Smooth muscle cell of the brain vasculature (primary cell): ENCODE measurements at places on chromosomes 4 and X.

GRCh38 chr4:9970399-9971011 is 50.8 kb downstream of the SLC2A9 start:
- DNase-seq = no peak

DNA sequence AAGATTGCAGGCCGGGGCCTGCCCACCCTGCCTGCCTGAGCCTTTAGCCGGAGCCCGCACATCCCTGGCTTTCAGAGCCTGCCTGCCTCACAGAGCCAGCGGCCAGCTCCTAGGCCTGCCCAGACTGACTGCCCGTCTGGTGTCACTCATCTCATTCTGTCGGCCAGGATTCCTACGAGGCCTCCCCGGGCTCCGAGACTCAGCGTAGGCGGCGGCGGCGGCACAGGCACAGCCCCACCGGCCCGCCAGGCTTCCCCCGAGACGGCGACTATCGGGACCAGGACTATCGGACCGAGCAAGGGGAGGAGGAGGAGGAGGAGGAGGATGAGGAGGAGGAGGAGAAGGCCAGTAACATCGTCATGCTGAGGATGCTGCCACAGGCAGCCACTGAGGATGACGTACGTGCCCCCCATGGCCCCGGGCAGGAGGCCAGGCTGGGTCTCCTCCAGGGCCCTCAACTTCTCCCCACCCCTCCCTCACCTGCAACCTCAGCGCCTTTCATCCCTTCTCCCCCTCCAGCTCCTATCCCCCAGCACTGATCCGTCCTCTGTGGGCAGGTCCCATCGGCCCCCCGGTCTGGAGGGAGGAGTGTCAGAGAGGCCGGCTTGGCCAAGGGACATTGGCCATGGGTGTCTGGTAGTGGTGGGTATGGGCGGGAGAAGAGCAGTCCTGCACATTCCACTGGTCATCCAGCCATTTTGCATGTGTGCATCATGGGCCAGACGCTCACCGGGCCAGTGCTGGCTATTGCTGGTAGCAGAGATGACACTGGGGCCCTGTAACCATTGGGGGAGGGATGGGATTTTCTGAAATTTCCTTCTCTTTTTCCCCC is 22.6 kb upstream of the UBA1 start:
- DNase-seq = no peak

DNA sequence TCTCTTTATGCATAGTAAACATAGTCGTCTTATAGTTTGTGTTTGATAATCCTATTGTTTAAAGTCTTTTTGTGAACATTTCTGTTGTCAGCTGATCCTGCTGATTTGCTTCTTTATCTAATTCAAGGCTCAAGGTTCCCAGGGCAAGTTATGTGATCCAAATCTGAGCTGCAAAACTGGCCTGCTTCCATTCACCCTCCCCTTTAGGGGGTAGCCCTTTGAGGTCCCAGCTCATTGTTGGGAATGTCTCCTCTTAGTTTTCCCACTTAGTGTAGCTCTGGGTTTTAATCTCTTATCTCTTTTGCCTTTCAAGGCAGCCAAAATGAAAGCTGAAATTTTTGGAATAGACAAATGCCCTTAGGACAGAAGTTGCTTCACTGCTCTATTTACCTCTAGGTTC is 40.2 kb upstream of the MAGED1 start:
- no peak for DNase-seq

DNA sequence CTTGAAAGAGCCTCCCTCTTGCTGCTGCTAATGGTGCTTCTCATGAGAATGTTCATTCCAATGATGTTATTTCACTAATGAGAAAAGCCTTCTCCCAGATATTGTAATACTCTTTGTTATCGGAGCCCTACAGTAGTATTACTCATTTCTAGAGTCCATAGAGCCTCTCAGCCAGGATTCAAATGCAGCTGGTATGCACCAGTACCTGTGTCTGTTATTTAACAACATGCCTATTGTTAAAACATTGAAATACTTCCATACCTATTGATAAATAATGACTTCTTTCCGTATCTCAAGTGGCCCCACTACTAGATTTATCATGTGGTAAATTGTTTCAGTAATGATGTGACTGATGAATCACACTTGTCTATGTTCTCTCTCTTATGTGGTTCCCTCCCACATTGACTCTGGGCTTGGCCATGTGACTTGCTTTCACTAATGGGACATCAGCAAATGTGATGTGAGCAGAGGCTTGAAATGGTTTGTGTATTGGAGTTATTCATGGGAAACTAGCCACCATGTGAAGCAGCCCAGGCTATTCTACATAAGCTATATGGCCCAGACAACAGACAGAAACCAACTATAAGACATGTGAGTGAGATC is 207.6 kb downstream of the THOC2 start:
- DNase-seq = no peak

DNA sequence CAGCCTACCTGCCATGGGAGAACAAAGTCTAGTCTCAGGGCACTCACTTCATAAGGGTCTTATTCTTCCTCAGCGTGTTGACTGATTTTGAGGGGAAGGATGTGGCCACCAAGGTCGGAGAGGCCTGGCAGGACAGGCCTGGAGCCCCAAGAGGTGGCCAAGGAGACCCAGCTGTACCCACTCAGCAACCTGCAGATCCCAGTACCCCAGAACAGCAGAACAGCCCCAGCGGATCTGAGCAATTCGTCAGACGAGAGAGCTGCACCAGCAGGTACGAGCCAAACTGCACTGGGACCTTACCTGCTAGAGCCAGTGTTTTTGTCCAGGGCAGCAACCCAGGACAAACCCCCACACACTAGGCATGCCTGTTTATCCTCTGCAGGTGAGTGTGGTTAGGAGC is 34.3 kb downstream of the PNMA5 start:
- no peak for DNase-seq

- no peak for DNase-seq
Observed at GRCh38 chr4:166846939-166847338, 387.4 kb downstream of the SPOCK3 start.

DNA sequence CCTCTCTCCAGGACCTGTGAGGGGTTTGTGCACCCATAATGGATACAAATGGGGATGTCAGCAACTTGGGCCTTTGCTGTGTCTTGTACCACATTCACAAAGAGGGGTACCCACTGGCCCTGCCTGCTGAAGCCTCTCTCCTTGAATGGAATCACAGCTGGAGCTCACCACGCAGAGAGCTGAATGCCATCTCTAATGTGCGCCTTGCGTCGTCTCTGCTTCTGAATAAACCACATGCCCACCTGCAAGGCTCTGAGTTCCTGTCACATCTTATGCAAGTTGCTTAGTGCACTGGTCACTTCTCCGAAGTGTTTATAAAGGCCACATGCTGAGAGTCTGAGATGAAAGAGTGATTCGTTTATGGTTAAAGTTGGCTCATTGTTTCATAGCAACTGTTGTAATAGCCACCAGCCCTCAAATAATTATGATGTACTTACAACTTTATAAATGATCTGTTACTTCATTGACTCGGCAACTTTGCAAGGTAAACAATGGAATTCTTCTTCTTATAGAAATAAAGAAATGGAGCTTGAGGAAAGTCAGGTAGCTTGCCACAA is 6.2 kb upstream of the PUDP start:
- no peak for DNase-seq

DNA sequence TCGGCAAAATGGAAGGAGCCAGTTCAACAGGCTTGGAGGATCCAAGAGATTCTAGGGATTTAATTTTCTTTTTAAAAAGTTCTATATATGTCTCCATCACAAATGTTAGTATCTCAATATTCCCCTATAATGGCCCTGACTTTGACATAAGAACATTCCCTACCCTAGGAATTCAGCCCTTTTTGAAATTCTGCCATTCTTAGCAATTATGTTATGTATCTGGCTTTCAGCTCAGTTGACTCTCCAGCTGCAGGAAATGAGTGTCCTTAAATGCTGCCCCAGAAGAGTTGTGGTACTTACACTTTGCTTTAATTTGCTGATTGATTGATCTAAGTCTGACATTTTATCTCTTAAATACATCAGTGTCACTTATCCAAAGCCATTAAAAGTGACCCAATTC is 1454.3 kb downstream of the FSTL5 start:
- DNase-seq = no peak

- DNase-seq = no peak
Observed at GRCh38 chr4:149955780-149956390, 122.4 kb upstream of the DCLK2 start.

GRCh38 chrX:9312922-9313867 is 151.7 kb upstream of the TBL1X start:
- DNase-seq = no peak

GRCh38 chr4:148025981-148026380 is 294.1 kb downstream of the ARHGAP10 start:
- DNase-seq = peak; percentile 88

DNA sequence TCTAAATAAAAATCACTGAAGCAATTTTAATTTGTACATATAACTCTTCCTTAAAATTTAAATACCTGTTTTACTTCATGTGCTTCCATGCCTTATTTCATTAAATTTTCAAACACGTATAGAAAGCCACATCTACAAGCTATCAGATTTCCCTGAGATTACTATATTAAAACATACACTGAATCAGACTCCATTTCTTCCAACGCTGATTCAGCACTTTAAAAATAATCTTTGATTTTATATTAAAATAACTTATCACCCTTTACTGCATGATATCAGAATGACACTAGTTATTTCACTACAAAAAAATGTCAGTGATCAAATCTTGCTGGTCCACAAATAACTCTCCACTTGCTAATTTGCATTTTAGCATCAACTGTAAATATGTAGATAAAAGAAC is 550.8 kb downstream of the IL1RAPL1 start:
- DNase-seq = no peak

DNA sequence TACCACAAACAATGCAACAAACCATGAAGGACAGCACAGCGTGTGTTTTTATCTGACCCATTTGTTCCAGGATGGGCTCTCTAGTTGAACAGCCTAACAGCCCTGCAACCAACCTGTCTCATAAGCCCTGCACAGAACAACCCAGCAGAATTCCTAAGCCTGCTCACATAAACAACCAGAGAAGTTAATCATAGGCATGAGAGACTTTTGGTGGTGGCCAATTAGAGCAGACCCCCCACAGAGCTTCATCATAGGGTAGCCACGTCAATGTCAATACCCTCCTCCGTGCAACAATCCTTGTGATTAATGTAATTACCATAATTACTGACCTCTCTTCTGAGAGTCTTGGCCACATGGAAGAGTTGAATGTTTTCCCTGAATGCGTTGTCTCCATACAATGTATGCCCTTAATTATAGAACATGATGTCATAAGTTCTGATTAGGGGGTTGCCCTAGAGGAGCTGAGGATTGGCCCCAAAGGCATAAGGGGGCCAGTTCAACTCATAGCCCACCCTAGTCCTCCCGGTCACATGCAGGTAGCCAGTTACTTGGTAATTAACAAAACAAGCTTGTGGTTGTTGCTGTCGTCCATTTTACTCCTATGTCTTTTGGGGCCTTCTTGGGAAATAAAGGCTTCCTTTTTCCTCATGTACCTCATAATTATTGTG is 92.7 kb downstream of the SYNPO2 start:
- DNase-seq = no peak

- DNase-seq = no peak
Observed at GRCh38 chr4:175421506-175421905, 390.6 kb downstream of the GPM6A start.

DNA sequence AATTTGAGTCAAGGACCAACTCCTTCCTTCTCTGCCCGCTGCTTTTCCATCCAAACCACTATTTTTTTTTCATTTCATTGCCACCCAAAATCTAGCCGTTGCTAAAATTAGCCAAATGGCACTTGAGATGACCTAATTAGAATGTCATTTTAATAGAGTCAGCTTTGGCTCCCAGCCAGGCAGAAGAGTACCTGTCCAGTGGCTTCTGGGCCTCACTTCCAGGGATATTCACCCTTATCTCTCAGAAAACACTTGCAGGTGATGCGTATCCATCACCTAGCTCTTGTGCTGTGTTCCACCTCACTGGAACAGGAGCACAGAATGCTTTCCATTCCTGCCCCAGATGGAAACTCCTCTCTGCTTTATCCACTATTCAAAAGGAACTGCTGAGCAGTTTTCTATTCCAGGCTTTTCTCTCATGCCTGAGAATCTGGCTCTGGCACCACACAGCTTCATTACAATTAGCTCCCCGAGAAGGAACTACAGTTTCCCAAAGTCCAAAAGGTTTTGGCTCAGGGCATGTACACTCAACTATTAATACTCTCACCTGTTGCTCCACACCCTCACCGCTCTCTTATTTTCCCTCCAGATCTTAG is 18.5 kb downstream of the MAGEA9B start:
- no peak for DNase-seq

- DNase-seq = no peak
Observed at GRCh38 chr4:132839070-132839469, 310.0 kb upstream of the PCDH10 start.

DNA sequence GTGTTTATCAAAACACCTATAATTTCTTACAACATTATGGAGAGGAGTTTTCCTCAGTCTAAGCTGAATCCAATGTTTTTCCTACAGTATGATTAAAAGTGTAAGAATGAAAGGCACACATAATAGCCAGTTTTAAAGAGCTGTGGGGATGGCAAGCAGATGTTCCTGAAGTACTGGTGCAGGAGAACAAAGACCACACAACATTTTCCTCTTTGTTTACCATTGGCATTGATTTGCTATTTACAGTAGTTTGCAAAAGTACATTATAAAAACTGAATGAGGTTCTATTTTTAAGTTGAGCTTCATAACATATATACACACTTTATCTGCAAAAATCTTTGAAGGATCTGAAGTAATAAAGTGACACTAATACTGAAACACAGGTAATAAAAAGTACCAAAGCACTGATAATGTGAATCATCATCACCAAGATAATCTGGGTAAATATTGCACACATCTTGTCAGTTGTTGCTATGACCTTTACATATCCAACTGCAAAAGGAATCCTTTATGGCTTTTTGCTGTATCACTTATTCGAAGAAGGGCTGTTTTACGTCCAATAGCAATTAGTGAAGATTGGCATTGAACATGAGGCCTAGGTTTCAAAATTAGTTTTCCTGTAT is 22.5 kb downstream of the TCEAL1 start:
- no peak for DNase-seq

DNA sequence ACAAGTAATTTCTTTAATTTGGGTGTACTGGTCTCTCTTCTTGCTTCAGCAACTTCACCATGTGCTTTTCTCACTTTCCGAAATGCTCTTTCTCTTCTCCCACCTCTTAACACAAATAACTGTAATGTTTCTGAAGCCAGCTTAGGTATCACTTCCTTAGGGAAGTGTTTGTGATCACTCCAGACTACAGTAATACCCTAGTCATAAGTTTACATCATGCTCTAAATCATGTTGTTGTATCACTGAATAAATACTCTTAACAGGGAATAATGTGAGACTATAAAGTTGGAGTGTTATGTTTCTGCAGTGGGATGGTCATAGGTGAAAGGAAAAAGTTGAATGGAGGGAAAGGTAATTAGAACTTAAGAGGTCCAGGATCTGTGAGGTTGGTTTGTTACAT is 712.3 kb downstream of the C4orf33 start:
- no peak for DNase-seq
